Stimulated activated CD4-positive, alpha-beta T cell treated with anti-CD3 and anti-CD28 coated beads, Interleukin-15, amount 100 ng/mL, for 24 hours (primary cell): ENCODE measurements at places on chromosomes 5 and 9.

DNA sequence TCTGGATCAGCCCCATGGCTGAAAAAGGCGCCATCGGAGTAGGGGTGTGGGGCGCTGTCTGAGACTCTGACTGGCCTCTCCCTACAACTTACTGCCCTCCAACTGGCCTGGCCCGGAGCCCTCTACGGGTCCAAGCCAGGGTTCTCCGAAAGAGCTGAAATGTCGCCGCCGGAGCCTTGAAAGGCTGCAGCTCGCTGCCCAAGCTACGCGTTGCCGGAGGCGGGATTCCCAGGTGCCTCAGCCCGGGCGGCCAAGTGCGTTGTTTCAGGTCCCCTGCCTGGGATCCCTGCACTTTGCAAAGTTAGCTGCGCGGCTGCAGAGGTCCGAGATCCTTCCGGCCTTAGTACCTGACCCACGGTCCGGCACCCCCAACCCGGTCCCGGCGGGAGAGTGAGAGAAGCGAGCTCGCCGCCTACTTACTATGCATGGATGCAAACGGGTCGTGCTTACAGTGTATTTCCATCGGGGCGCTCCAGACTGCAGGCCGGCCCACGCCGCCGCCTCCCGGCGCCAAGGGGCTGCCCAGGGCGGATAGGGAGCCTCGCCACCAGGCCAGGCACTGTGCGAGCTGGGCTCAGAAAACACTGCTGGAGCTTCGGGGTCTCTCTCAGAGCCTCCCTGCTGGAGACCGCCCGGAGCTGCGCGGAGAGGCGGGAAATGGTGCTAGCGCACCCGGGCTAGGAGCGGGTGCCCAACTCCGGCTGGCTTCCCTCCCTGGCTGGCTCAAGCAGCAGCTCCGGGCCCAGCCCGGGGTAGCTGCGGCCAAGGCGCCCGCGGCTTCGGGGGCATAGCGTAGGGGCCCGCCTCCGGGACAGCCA is 7.7 kb downstream of the PAX5 start:
- no peak for DNase-seq

DNA sequence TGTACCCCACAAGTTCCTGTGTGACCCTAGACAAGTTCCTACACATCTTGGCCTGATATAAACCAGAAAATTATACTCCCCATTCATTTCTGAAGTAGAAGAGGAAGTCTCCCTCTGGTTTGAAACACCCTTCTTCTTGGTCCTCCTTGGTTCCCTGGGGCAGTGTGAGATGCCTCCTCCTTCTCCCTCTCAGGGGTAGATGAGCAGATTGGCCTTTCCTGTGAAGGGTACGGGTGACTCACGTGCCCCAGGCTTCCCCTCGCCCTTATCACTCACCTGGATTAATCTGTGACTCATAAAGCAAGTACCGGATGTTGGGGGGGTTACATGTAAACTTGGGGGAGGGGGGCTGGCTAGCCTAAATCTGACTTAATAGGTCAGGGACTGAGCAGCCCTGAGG is 11.1 kb upstream of the AQP3 start:
- DNase-seq = peak; percentile 75

DNA sequence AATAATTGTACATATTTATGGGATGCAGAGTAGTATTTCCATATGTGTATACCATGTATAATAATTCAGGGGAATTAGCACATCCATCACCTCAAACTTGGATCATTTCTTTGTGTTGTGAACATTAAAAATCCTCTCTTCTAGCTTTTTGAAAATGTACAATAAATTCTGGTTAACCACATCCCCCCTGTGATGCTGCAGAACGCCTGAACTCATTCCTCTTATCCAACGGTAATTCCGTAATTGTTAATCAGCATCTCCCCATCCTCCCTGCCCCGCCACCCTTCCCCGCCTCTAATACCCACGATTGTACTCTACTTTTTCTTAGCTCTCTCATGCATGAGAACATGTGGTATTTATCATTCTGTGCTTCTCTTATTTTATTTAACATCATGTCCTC is 127.7 kb upstream of the ANKRD55 start:
- no peak for DNase-seq

GRCh38 chr5:173626505-173626820 is 10.0 kb upstream of the BOD1 start:
- DNase-seq = no peak

- DNase-seq = no peak
Measured at GRCh38 chr5:123610209-123610608, 98.2 kb downstream of the CSNK1G3 start.

DNA sequence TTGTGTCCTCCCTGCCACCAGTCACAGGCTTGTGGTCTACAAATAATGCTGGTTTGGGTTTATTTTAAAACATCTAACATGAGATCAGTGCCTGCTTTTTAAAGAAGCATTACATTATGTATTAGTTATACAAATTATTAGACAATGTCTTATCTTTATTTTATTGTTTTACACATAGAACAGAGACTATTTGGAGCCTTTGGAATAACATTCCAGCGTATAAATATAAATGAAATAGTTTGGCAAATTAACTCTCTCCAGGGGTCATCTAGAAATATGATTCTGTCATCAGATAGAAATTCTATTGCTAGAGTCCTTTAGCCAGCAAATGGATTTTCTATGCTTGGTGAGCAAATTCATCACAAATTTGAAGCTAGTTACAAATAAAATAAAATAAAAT is 22.4 kb downstream of the MAP1B start:
- no peak for DNase-seq

GRCh38 chr9:116925121-116925520 is 238.0 kb downstream of the TRIM32 start:
- no peak for DNase-seq

DNA sequence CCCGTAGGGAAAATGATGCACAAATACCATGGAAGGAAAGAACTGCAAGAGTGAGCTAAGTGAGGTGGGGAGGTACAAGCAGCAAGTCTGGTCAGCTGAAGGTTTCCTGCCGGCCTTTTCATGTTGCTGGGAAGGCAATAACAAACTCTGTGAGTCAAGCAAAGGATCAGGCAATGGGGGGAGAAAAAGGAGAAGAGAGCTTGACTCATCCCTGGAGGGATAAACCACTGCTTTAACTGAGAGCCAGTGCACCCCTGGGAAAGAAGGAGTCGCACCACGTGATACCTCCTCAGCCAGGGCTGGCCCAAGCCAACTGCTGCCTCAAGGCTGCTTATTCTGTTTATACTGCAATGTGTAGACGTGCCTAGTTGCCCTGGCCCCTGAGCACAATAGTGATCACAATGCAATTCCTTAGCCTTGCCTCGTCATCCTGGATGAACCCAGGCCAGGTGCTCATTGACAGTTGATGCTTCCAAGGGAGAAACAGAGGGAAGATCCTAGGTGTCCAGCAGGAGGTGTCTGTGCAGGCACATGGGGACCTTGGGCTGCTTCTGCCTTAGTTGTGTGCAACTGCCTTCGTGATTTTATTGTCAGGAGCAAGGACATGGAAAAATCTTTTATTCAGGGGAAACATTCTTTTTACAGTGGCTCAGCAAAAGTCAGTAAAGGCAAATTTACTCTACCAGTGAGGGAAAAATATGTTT is 203.0 kb upstream of the TUT7 start:
- no peak for DNase-seq

GRCh38 chr5:15577132-15577531 is 77.2 kb downstream of the FBXL7 start:
- DNase-seq = no peak

GRCh38 chr9:124477648-124478285 is 27.5 kb downstream of the ADGRD2 start:
- no peak for DNase-seq

GRCh38 chr5:158888206-158888605 is 211.5 kb downstream of the EBF1 start:
- DNase-seq = no peak

DNA sequence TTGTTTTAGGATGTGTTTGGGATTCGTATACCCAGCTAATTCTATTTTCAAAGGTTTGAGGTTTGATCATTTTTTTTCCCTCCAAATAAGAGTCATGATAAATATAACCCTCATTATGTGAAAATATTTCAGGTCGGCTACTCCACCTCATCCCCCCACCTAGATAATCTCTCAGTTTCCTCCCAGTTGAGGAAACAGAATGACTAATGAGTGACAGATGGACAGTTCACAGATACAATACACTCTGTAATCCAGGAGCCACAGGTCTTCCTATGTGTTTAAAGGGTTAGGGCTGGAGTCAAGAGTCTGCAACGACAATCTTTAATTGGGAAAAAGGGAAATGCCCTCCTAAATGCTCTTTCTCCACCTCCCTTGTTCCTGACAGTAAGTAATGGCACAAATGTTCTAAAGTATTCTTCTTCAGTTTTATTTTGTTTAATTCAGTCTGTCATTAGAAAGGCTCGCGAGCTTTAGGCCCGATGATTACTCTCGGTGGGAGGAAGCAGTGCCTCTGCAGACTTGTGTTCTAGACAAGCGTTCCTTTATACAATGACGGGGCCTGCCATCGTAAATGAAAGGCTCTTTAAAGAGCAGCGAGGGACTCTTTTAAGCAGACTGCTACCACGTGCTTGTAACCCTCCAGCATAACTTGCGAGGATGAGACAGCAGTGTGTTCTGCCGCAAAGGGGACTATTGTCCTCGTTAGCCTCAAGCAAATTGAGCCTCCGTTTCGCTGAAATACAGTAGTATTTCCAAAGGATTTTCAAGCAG is 69.0 kb downstream of the MEF2C start:
- no peak for DNase-seq

GRCh38 chr9:34771007-34771406 is 61.1 kb upstream of the CCL21 start:
- no peak for DNase-seq

DNA sequence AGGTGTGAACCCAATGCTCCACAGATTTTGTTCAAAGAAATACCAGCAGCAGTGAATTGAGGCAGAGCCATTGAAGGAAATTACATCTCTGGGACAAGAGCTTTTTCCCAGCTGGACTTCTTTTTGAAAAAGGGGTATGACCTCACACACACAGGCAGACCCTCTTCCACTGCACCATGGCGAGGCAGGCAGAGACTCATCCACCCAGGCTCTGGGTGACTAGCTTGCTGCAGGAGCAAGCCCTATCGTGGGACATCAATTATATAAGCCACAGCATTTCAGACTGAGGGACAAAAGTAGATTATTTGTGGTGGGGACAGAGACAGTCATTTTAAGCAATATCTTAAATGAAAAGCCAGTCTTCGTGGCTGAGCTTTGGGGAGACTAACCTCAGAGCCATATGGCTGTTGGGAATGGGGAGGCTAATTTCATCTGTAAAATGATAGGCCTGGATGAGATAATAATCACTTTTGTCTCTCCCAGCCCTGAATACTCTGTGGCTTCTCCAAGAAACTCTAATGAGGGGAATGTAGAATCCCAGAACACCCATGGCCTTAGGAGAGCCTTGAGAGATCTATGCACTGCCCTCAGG is 113.1 kb upstream of the TNC start:
- DNase-seq = no peak

DNA sequence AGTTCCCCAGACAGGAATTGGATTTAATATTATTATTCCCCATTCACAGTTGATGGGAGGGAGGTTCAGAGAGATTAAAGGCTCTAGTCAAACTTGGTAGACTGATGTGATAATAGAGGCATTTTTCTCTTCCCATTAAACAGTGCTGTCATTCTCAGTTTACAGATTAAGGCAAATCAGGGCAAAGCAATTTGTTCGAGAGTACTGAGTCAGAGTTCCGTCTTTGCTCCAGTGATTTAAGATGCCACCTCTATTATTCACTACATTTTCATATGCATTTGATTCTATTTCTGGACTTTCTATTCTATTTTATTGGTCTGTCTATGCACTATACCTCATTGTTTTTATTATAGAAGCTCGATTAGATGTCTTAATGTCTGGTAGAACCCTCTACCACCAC is 201.0 kb upstream of the RAI14 start:
- DNase-seq = no peak
